ENCODE measurements at places on chromosomes 6 and 20. TPM values are rescaled to one million over a fixed set of nuclear protein-coding genes. Genes with fewer than 3 reads are reported as not detected.

ANKRD66 gene
- not detected for total RNA-seq

ZFP57 gene
- total RNA-seq = not detected

DNA sequence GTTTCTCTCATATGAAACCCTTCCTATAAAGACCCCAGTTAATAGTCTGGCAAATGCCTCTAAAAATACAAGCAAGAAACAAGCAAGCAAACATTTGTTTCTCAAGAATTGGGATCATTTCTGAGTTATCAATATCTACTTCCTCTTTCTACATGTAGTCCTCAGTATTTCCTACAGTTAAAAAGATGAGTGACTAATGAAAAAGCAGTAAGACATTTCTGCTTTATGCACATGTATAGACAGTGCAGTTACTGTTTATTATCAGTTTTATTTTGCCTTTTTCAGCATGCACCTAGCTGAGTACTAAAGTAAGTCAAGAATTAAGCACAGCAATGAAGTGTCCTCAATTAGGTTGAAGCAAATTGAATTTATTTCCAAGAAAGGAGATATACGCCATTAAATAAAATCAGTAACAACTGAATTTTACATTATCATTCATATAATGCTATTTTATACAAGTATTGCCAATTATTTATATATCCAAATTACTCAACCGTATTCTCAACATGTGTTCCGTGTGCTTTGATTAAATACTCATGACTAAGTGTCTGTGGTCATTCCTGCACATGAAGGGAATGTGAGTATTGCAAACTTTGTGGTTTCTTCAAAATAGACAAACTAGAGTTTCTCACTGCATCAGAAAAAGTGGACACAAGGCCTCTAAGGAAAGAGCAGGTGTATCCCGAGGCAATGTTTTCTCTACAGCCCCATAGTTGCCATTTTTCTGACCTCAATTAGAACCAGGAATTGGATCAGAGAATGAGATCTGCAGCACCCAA, 159.3 kb upstream of the MARCKS start:
- DNase-seq = no peak

ATAT1 gene
- total RNA-seq = 13.1 TPM

Measured in left colon (tissue), 2 donors.